Myometrial cell (primary cell): ENCODE measurements at places on chromosomes 6 and 20. TPM values are rescaled to one million over a fixed set of nuclear protein-coding genes. Genes with fewer than 3 reads are reported as not detected.

Gene GPLD1
- total RNA-seq: under 0.01 TPM in 1 of 2 replicates, not detected in the other

Gene C6orf15
- not detected in 2 replicates for total RNA-seq

Gene NKX2-4
- total RNA-seq: not detected in 2 replicates

Gene KCNQ5
- 0.29 and 0.53 TPM in 2 replicates for total RNA-seq

Gene TAGAP
- total RNA-seq: not detected in 2 replicates

Gene TAAR6
- not detected in 2 replicates for total RNA-seq

Gene ITPR3
- total RNA-seq: 31.7 and 31.9 TPM in 2 replicates

Gene RALY
- total RNA-seq: 95.4 and 96.2 TPM in 2 replicates

Gene APOM
- total RNA-seq: 1.4 and 1.7 TPM in 2 replicates

Gene CYP24A1
- total RNA-seq: not detected in 2 replicates

Gene ZSCAN16
- under 0.01 and 0.89 TPM in 2 replicates for total RNA-seq

Gene TINAG
- total RNA-seq: not detected in 2 replicates

Gene HLA-DOB
- total RNA-seq: 0.29 and 1.1 TPM in 2 replicates

Gene PRDM1
- 1.2 and 1.8 TPM in 2 replicates for total RNA-seq

Gene TREM2
- not detected in 2 replicates for total RNA-seq

Gene DEFB124
- total RNA-seq: not detected in 2 replicates

Gene POU3F2
- total RNA-seq: not detected in 2 replicates

Gene PXDC1
- 37.2 and 39.5 TPM in 2 replicates for total RNA-seq

Gene BMP6
- total RNA-seq: under 0.01 and 1.1 TPM in 2 replicates

Gene TNNC2
- total RNA-seq: not detected in 2 replicates

Gene LY86
- total RNA-seq: not detected in 2 replicates

Gene FOXS1
- total RNA-seq: not detected in 2 replicates

Gene PHACTR2
- total RNA-seq: 11.0 and 14.7 TPM in 2 replicates

Gene NRSN2
- total RNA-seq: 78.9 and 110 TPM in 2 replicates

Gene PSORS1C1
- total RNA-seq: 0.18 TPM in 1 of 2 replicates, not detected in the other

Gene BPIFA1
- not detected in 2 replicates for total RNA-seq

Gene THBD
- total RNA-seq: under 0.01 and 0.18 TPM in 2 replicates

Gene DACT2
- total RNA-seq: not detected in 2 replicates

Gene LPIN3
- 14.4 and 18.1 TPM in 2 replicates for total RNA-seq

Gene ECHDC1
- 83.3 and 120 TPM in 2 replicates for total RNA-seq

Gene EYA4
- 2.9 and 5.7 TPM in 2 replicates for total RNA-seq

Gene MRAP2
- total RNA-seq: not detected in 2 replicates

Gene RAD21L1
- total RNA-seq: 0.18 and 0.29 TPM in 2 replicates

Gene PPIL6
- 0.29 and 1.1 TPM in 2 replicates for total RNA-seq

Gene CFAP61
- total RNA-seq: not detected in 2 replicates

Gene ZC3H12D
- total RNA-seq: under 0.01 TPM in 1 of 2 replicates, not detected in the other

Gene VGLL2
- not detected in 2 replicates for total RNA-seq

Gene TMEM151B
- total RNA-seq: under 0.01 TPM in 1 of 2 replicates, not detected in the other

Gene PLCB1
- total RNA-seq: 5.8 and 6.9 TPM in 2 replicates

Gene GJA1
- 216 and 237 TPM in 2 replicates for total RNA-seq

Gene ULBP3
- 10.7 and 13.1 TPM in 2 replicates for total RNA-seq

Gene PNLDC1
- 0.18 and 0.86 TPM in 2 replicates for total RNA-seq

Gene PCNA
- total RNA-seq: 187 and 216 TPM in 2 replicates

Gene MARCKS
- 57.1 and 60.3 TPM in 2 replicates for total RNA-seq
